Omental fat pad (tissue), 4 donors: ENCODE measurements at places on chromosomes 11 and 22. TPM values are rescaled to one million over a fixed set of nuclear protein-coding genes. Genes with fewer than 3 reads are reported as not detected.

Gene SSTR3
- total RNA-seq: not detected

DNA sequence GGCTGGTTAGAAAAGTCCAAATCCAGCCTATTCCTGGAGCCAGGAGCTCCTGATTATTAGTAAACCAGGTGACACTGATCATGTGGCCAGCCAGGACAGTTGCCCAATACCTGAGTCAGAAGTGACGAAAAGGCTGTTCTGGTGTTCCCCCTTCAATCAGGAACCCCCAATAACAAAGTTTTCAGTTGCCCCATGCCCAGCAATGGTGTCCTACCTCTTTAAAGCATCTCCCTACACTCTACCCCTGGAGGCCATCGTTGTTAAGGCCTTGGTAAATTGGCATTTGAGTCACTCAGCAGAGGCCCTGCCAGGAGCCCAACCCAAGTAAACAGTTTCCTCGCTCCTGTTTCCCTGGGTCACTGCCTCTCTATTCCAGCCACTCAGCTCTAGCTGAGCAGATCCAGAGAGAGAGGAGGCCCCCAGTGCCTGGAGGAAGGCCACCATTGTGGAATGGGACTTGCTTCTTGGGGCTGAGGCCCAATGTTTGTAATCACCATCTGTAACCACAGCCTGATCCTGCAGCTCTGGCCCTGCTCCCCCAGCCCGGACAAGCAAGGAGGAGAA is 25.0 kb downstream of the ARHGAP1 start:
- peak; percentile 47 for DNase-seq

Gene PANX3
- not detected for total RNA-seq

- no peak for DNase-seq
Observed at GRCh38 chr22:50604256-50605001, 3.8 kb downstream of the MAPK8IP2 start.

- no peak for DNase-seq
Observed at GRCh38 chr11:131908316-131908715, 537.9 kb downstream of the NTM start.

DNA sequence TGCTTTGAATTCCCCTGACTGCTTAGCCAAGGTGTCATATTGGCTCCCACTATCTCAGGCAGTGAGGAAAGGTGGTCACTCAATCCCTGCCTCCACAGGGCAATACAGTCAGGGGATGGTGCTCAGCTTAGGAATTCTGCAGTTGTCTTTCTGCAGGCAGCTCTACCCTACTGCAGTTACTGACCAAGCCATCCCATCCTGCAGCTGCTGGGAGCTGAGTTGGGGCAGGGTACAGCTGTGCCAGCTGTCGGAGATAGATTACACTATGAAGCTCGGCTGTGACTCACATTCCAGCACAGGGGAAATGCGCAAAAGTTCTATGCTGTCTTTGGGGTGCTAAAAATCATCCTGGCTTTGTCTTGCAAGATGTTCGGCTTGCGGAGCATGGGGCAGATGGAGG is 4.4 kb upstream of the DAGLA start:
- no peak for DNase-seq

GRCh38 chr11:66015936-66016792 is 4.4 kb downstream of the CST6 start:
- no peak for DNase-seq

Gene PLXNB2
- total RNA-seq: 116 TPM

- no peak for DNase-seq
Observed at GRCh38 chr11:46504817-46505613, 88.8 kb downstream of the AMBRA1 start.

Gene NXPE1
- total RNA-seq: not detected

GRCh38 chr11:99614352-99614751 is 593.6 kb downstream of the CNTN5 start:
- DNase-seq: no peak

- no peak for DNase-seq
Observed at GRCh38 chr11:7638710-7639642, 34.3 kb downstream of the CYB5R2 start.

- DNase-seq: no peak
Observed at GRCh38 chr11:16880184-16880801, 133.9 kb downstream of the PLEKHA7 start.

DNA sequence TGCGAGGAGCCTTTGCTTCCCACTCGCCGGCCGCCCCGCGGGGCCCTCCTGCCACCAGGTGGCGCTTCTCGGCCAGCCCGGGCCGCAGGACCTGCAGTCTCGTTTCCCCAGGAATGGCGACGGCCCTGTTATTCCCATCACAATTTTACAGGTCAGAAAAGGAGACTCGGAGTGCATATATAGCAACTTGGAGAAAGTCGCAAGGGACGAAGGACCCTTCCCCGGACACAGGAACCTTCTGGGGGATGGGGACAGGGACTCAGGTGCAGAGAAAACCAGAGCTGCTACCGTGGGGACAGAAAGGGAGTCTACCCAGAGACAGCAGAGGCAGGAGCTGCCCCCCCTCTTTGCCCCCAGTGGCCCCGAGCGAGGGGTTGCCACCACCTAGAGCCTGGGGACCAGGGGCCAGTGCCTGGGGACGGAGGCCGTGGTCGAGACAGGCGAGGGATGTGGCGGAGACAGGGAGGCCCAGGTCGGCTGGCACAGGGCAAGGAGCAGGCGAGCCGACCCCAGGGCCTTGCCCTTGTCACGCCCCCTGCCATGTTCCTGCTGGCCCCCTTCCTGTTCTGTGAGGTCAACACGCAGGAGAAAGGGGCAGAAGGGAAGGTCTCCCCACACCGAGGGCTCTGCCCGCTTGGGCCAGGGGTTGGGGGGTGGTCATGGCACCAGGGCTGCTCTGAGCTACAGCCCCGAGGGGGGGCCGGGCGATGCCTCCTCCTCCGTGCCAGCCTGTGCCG is 3.5 kb upstream of the KRTAP5-6 start:
- peak; percentile 74 for DNase-seq

DNA sequence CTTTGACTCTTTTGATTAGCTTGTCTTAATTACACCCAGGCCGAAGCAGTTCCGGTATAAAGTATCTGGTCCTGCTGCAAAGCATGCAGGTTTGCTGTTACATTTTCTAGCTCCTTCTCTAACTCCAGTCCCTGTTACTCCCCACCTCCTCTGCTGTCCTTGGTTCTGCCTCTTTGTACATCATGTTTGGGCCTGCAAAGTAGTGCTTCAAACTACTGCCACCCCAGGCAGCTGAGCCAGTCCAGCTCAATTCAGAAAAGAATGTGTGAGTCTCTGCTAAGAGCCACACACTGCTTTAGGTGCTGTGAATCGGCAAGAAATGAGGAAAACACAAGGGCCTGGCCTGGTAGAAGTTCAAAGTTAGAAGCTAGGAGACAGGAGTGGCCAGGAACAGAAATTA is 136.0 kb downstream of the SERGEF start:
- DNase-seq: no peak

GRCh38 chr22:30680991-30681770 is 13.5 kb upstream of the OSBP2 start:
- DNase-seq: no peak

Gene PTGDR2
- total RNA-seq: not detected

Gene CASP5
- total RNA-seq: not detected

DNA sequence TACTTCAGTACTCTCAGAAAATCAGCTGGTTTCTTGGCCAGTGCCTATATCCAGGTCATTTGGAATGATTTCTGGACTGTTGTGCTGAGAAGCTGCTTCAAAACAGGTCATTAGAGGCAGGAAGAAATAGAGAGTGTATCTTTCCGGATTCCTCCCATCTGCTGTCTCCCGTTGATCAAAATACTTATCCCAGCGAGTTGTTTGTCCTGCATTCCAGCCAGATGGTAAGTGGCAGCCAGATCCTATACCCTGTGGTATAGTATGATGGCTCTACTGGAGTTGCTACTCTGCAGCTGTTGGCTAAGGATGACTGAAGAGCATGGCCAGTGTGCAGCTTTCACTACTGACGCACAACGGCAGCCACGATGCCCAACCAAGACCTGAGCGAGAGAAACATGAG is 560.9 kb upstream of the ANO5 start:
- DNase-seq: no peak

GRCh38 chr11:67062526-67063373 is 6.1 kb downstream of the RHOD start:
- no peak for DNase-seq

DNA sequence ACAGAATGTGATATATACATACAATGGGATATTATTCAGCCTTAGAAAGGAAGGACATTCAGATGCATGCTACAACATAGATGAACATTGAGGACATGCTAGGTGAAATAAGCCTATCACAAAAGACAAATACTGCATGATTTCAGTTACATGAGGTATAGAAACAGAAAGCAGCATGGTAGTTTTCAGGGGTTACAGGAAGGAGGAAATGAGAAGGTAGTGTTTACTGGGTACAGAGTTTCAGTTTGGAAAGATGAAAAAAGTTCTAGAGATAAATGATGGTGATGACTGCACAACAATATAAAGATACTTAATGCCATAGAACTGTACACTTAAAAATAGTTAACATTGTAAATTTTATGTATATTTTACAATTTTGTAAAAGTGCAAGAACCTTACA is 266.7 kb upstream of the C11orf87 start:
- DNase-seq: no peak

GRCh38 chr22:42360348-42360747 is 71.9 kb downstream of the NFAM1 start:
- no peak for DNase-seq

Gene FGF3
- not detected for total RNA-seq

- no peak for DNase-seq
Observed at GRCh38 chr11:115242982-115243381, 261.2 kb downstream of the CADM1 start.

Gene SRSF8
- total RNA-seq: 23.4 TPM

Gene APOA4
- not detected for total RNA-seq

- DNase-seq: no peak
Observed at GRCh38 chr11:5878564-5878963, 1.9 kb upstream of the OR52E4 start.

- DNase-seq: no peak
Observed at GRCh38 chr11:125720781-125721180, 25.3 kb upstream of the PATE1 start.
